ENCODE measurements at places on chromosomes 5 and 9. TPM values are rescaled to one million over a fixed set of nuclear protein-coding genes. Genes with fewer than 3 reads are reported as not detected.

- H3K27ac ChIP-seq = no peak overlapping the region
- H3K4me3 ChIP-seq = no peak overlapping the region
- H3K27me3 ChIP-seq = no peaks in the 10 kb centered on the region
- no peak for DNase-seq
These were observed 27.6 kb upstream of the TEX48 start for GRCh38 chr9:114709636-114710035.

DNA sequence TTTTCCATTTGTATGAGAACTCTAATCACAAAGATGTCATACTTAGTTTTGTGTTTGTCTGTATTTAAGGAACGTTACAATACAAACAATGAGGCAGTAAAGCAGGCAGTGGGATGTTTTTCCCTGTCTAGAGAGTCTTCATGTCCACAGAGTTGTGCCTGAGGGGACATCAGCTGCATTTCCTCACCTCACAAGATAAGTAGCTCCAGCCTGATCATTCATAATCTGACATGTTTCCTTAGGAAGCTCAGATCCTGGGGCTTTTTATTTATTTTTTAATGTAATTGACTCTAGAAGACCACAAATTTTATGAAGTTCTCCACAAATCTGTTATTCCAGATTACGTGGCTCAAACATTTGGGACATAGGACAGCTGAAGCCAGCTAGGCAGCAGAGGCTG lies 78.5 kb downstream of the SPTLC1 start:
- DNase-seq = no peak
- H3K27me3 ChIP-seq = no peaks in the 10 kb centered on the region

DNA sequence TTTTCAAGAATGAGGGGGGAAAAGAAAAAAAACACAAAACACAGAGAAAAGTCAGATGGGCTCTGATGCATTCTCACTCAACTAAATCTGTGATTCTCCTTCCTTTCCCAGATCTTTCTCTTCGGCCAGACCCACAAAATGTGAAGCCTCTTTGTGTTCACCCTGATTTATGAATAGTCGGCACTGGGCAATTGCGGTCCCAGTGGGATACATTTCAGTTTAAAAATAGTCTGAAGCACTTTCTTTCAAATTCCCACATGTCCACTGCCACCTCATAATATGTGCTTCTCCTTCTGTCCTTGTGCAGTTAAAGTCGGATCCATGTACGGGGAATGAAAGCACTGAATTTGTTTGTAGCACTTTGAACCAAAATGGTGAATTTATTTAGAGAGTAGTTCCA lies 995.4 kb upstream of the WWC1 start:
- no peaks in the 10 kb centered on the region for H3K4me1 ChIP-seq
- H3K36me3 ChIP-seq = no peaks in the 10 kb centered on the region
- H3K4me3 ChIP-seq = no peak overlapping the region
- no peaks in the 10 kb centered on the region for H3K27me3 ChIP-seq
- DNase-seq = no peak

GRCh38 chr9:77916820-77917219 lies 114.8 kb downstream of the GNAQ start:
- peaks cover 29% of the 10 kb centered on the region for H3K36me3 ChIP-seq
- no peaks in the 10 kb centered on the region for H3K27me3 ChIP-seq
- H3K4me3 ChIP-seq = no peak overlapping the region
- peak overlapping the region; percentile 54 for H3K27ac ChIP-seq

- DNase-seq = no peak
- no peaks in the 10 kb centered on the region for H3K36me3 ChIP-seq
- H3K27me3 ChIP-seq = no peaks in the 10 kb centered on the region
- H3K4me1 ChIP-seq = no peaks in the 10 kb centered on the region
- no peak overlapping the region for H3K4me3 ChIP-seq
These were observed 74.1 kb downstream of the HMHB1 start for GRCh38 chr5:143886096-143886495.

Gene TRIM14
- polyA plus RNA-seq = 30.6 TPM

GRCh38 chr9:35605351-35606137 lies 482 bp downstream of the TESK1 start:
- H3K4me1 ChIP-seq = peaks cover 35% of the 10 kb centered on the region
- no peak for DNase-seq
- peak overlapping the region; percentile 23 for H3K27ac ChIP-seq
- H3K4me3 ChIP-seq = peak overlapping the region; percentile 98
- H3K36me3 ChIP-seq = peaks cover 28% of the 10 kb centered on the region

- no peak overlapping the region for H3K27ac ChIP-seq
- DNase-seq = no peak
- no peak overlapping the region for H3K4me3 ChIP-seq
- no peaks in the 10 kb centered on the region for H3K4me1 ChIP-seq
- no peaks in the 10 kb centered on the region for H3K36me3 ChIP-seq
These were observed 230.9 kb downstream of the PIK3R1 start for GRCh38 chr5:68446487-68446894.

GRCh38 chr5:42005561-42006153 lies 80.6 kb downstream of the FBXO4 start:
- H3K4me1 ChIP-seq = no peaks in the 10 kb centered on the region
- H3K36me3 ChIP-seq = no peaks in the 10 kb centered on the region
- no peak overlapping the region for H3K27ac ChIP-seq
- H3K27me3 ChIP-seq = no peaks in the 10 kb centered on the region
- H3K4me3 ChIP-seq = no peak overlapping the region

GRCh38 chr5:44300551-44300950 lies 88.7 kb downstream of the FGF10 start:
- H3K4me1 ChIP-seq = no peaks in the 10 kb centered on the region
- H3K27me3 ChIP-seq = no peaks in the 10 kb centered on the region
- no peak overlapping the region for H3K4me3 ChIP-seq
- no peak overlapping the region for H3K27ac ChIP-seq
- no peak for DNase-seq

DNA sequence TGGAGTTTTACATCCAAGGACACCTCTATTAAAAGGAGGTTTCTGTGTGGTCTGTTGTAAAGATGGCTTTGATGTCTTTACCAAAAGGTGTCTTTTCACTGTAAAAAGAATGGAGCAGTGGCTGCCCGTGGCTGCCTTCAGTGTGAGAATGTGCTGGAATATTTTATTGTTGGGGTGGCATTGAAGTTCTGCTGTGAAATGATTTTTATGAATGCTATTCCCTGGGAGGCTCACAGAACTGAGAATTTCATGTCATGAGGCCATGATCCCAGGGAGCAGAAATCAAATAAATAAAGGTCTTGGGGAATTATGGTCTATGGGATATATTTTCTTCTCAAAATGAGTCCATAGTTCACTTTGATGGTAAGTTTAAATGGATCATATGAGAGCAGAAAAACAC lies 425.2 kb upstream of the ZNF608 start:
- no peaks in the 10 kb centered on the region for H3K36me3 ChIP-seq
- H3K27me3 ChIP-seq = no peaks in the 10 kb centered on the region
- H3K4me3 ChIP-seq = no peak overlapping the region
- DNase-seq = no peak
- H3K4me1 ChIP-seq = no peaks in the 10 kb centered on the region

Gene ACOT12
- polyA plus RNA-seq = not detected

GRCh38 chr9:127809540-127810377 lies 7.1 kb downstream of the FPGS start:
- H3K4me3 ChIP-seq = no peak overlapping the region
- H3K27ac ChIP-seq = no peak overlapping the region

Gene NMUR2
- polyA plus RNA-seq = not detected

DNA sequence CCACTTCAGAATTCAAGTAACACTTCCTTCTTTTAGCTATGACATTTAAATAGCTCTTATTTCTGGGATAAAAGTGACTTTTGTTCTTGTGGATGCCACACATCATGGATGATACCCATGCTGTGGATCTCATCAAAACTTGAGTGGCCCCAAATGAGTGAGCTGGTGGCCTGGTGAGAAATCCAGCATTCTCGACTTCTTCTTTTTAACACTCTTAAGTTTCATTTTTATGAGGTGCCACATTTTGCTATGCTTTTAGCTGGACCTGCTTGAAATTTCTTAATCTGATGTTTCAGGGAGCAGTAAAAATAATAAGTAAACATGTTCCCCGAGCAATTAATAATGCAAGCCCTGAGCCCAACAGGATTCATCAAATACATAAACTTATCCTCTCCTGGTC lies 384.8 kb upstream of the MEF2C start:
- peaks cover 26% of the 10 kb centered on the region for H3K4me1 ChIP-seq
- peak overlapping the region; percentile 8 for H3K4me3 ChIP-seq
- no peaks in the 10 kb centered on the region for H3K36me3 ChIP-seq
- no peaks in the 10 kb centered on the region for H3K27me3 ChIP-seq

DNA sequence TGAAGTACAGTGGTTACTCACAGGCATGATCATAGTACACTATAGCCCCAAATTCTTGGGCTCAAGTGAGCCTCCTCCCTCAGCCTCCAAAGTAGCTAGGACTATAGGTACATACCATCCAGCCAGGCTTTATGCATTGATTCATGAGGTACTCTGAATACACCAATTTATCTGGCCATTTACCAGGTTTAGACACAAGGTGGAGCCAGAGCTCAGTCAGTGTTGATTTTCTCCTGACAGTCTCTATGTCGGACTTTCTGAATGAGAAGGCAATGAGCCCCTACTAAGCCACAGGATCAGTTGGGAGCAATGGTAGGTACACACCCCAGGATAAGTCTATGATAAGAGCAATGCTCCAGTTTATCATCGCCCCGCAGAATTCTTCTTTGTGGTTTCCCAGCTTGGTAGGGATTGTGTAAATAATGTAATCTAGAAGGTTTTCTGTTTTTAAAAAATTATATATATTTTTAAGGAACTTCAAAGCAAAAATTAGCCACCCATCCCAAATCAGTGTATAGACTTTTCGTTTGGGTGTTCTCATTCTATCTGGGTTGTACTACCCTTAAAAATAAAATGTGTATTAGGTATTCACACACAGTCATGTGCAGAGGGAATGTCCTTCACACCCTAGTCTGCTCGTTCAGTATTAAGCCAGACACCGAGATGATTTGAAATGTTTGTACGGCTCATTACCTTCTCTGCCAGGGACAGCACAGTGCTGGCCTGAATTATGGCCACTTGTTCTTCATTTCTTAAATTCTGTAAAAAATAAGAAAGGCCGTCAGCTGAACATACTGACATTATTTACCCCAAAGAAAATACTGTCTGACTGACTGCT lies 118.4 kb upstream of the DPYSL3 start:
- no peaks in the 10 kb centered on the region for H3K4me1 ChIP-seq
- H3K27me3 ChIP-seq = no peaks in the 10 kb centered on the region
- H3K36me3 ChIP-seq = no peaks in the 10 kb centered on the region
- DNase-seq = peak; percentile 42
- H3K4me3 ChIP-seq = no peak overlapping the region
- no peak overlapping the region for H3K27ac ChIP-seq

- H3K36me3 ChIP-seq = no peaks in the 10 kb centered on the region
- no peak overlapping the region for H3K4me3 ChIP-seq
- H3K27me3 ChIP-seq = no peaks in the 10 kb centered on the region
- no peak overlapping the region for H3K27ac ChIP-seq
These were observed 115.1 kb downstream of the PALM2AKAP2 start for GRCh38 chr9:109894921-109895758.

- peaks cover 23% of the 10 kb centered on the region for H3K4me1 ChIP-seq
- no peak overlapping the region for H3K4me3 ChIP-seq
- no peaks in the 10 kb centered on the region for H3K27me3 ChIP-seq
These were observed 204.8 kb upstream of the KLF4 start for GRCh38 chr9:107694390-107694789.

DNA sequence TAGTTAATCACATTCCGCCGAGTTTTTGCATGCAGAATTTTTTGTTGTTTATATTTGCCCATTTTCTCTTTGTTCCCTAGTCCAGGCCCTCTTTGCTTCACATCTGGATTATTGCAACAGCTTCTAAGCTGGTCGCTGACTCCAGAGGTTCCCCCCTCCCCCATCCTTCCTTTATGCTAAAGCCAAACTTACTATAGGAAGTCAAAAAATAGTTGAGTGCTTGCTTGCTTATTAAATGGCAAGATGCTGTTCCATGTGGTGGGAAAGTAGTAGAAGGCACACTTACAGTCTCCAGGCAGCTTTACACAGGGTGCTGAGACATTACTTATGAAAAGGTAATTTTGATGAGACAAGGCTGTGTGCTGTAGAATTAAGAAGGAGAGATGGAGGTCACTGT lies 1.3 kb downstream of the ZBTB34 start:
- peak overlapping the region; percentile 86 for H3K4me3 ChIP-seq
- H3K27me3 ChIP-seq = no peaks in the 10 kb centered on the region
- DNase-seq = peak; percentile 35
- H3K4me1 ChIP-seq = peaks cover 40% of the 10 kb centered on the region

- H3K36me3 ChIP-seq = no peaks in the 10 kb centered on the region
- H3K4me1 ChIP-seq = no peaks in the 10 kb centered on the region
- DNase-seq = no peak
- no peaks in the 10 kb centered on the region for H3K27me3 ChIP-seq
- H3K4me3 ChIP-seq = no peak overlapping the region
These were observed 40.8 kb upstream of the KCNV2 start for GRCh38 chr9:2676466-2676865.

GRCh38 chr9:126457175-126457547 lies 130.5 kb downstream of the MVB12B start:
- no peak overlapping the region for H3K27ac ChIP-seq
- H3K4me3 ChIP-seq = no peak overlapping the region
- H3K4me1 ChIP-seq = peaks cover 4% of the 10 kb centered on the region
- H3K36me3 ChIP-seq = no peaks in the 10 kb centered on the region
- H3K27me3 ChIP-seq = no peaks in the 10 kb centered on the region

Gene PCDHA9
- not detected for polyA plus RNA-seq

GRCh38 chr5:134917070-134917815 lies 12.3 kb downstream of the PCBD2 start:
- no peak overlapping the region for H3K27ac ChIP-seq
- H3K36me3 ChIP-seq = peaks cover 60% of the 10 kb centered on the region
- no peak overlapping the region for H3K4me3 ChIP-seq
- no peak for DNase-seq
- H3K27me3 ChIP-seq = no peaks in the 10 kb centered on the region
- no peaks in the 10 kb centered on the region for H3K4me1 ChIP-seq

GRCh38 chr5:96863114-96863513 lies 13.2 kb upstream of the ERAP2 start:
- DNase-seq = no peak
- no peak overlapping the region for H3K4me3 ChIP-seq
- no peaks in the 10 kb centered on the region for H3K4me1 ChIP-seq
- H3K27ac ChIP-seq = no peak overlapping the region
- H3K36me3 ChIP-seq = no peaks in the 10 kb centered on the region
- no peaks in the 10 kb centered on the region for H3K27me3 ChIP-seq

- no peak overlapping the region for H3K27ac ChIP-seq
- H3K4me3 ChIP-seq = no peak overlapping the region
- DNase-seq = no peak
- no peaks in the 10 kb centered on the region for H3K4me1 ChIP-seq
- no peaks in the 10 kb centered on the region for H3K27me3 ChIP-seq
- H3K36me3 ChIP-seq = no peaks in the 10 kb centered on the region
These were observed 188.9 kb downstream of the NSG2 start for GRCh38 chr5:174234388-174234787.

DNA sequence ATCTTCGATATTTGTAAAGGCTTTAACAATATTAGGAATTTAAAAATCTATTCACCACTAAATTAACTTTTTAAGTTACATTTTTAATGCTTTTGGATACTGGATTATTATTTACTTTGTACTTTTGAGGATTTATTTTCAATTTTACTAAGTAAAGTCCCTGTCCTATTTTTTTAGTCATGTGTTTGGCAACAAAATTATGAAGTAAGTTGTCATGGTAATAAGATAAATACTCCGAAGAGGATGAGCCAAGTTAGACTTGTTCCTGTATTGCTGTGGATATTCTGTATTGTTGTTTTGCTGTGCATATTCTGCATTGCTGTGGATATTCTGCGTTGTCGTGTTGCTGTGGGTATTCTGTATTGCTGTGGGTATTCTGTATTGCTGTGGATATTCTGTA lies 210.1 kb downstream of the MTRR start:
- H3K4me3 ChIP-seq = no peak overlapping the region
- H3K27ac ChIP-seq = no peak overlapping the region
- no peak for DNase-seq
- H3K27me3 ChIP-seq = no peaks in the 10 kb centered on the region
- no peaks in the 10 kb centered on the region for H3K4me1 ChIP-seq

Measured in CD14-positive monocyte (primary cell).